Activated CD8-positive, alpha-beta T cell treated with anti-CD3 and anti-CD28 coated beads, Interleukin-2, amount 10 ng/mL, durations not matched to agents 7 days and 5 days (primary cell): ENCODE measurements at places on chromosomes 5 and 9. TPM values are rescaled to one million over a fixed set of nuclear protein-coding genes. Genes with fewer than 3 reads are reported as not detected.

Gene SLC6A7
- not detected for total RNA-seq

Gene TRPM6
- total RNA-seq: not detected

GRCh38 chr9:103928442-103928841, 165.7 kb upstream of the SMC2 start:
- no peak for DNase-seq

GRCh38 chr5:114308017-114308416, 53.9 kb upstream of the KCNN2 start:
- no peak for DNase-seq
